ENCODE measurements at places on chromosomes 11 and 22. TPM values are rescaled to one million over a fixed set of nuclear protein-coding genes. Genes with fewer than 3 reads are reported as not detected.

PLEKHB1 gene
- total RNA-seq: 15.7 TPM

OR52I1 gene
- not detected for total RNA-seq

NEU3 gene
- 10.8 TPM for total RNA-seq

SCN2B gene
- 2.8 TPM for total RNA-seq

CELF1 gene
- total RNA-seq: 125 TPM

Data from type B pancreatic cell (in vitro differentiated cells).